AG10803 (cell line): ENCODE measurements at places on chromosomes 16 and 17.

DNA sequence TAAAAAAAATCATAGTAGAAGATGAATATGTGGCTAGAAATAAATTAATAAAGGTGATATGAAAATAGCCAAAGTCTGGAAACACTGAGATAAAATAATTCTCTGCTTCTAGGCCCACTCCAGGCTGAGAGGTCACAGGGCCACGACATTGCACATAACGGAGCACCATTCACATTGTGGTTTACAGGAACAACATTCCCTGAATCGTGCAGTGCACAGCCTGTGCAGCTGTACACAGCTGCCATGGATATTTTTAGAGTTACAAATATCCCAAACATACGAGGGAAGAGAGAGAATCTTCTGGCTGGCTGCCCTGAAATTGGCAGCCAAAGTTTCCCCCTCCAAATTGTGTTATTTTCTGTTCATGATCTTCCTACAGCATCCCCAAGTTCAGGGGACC, 68.8 kb downstream of the GSG1L start:
- no peak for DNase-seq

GRCh38 chr17:44988044-44988942, 20.2 kb upstream of the C1QL1 start:
- no peak for DNase-seq

- no peak for DNase-seq
Measured at GRCh38 chr16:54320697-54321340, 34.2 kb upstream of the IRX3 start.

DNA sequence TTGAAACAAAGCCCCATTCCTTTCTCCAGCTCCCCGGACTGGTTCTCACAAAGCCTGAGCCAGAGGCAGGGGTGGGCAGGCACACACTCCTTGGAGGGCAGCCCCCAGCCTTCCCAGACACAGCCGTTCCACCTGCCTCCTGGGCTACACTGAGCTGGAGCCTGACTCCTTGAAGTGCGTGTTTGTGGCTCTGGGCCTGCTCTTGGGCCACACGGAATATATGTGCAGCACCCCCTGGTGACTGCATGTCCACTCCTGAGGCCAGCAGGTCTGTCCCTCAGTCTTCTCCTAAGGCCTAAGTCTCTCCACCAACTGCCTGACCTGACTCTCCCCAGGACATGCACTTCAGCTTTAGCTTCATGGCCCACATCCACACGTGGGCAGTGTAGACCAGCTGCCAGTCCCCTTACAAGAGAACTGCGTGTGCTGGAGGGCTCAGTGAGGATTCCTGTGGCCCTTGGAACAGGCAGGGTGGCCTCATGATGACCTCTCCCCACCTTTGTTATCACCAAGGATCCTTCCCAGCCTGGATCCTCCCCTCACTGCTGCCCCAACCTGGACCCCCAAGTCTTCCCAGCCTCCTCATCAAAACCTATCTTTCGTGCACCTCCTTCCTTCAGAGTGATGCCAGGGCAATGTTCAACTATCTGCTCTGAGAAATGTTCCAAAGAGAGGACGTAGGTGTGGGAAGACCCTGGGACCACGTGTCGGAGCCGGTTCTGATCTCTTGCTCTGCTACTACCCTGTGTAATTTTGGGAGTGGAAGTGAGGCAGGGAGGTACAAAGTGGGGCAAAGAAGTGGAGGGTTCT, 12.4 kb upstream of the SLC6A2 start:
- DNase-seq = no peak
